ENCODE measurements at places on chromosomes 3 and 15.
A peak's percentile ranks its signal among the peaks of the same experiment; 100 is the strongest.

DNA sequence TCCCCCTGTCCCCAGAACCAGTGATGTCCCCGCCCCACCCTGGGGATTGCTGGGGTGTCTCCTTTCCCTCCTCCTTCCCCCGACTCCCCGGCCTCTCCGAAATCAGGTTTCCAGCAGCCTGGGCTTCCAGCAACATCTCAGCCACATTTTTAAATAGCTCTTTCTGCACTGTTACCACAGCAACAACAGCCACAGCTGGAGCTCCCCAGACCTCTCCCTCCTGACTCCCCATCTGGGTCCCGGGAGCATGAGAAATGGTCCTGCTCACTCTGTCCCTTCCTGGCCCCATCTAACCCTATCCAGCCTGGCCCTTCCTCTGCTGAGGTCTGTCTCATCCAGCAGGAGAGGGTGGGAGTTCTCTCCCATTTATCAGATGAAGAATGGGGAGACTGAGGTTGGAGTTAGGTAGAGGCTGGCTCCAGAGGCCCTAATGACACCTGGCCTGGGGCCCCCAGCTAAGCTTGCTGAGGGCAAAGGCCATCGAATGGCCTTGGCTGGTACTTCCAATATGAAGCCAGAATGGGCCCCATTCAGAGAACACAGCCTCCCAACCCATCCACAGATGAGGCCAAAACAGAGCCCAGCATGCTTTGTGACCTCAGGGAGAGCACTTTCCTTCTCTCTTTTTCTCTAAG, 1.5 kb downstream of the CAMK1 start:
- DNase-seq: no peak

DNA sequence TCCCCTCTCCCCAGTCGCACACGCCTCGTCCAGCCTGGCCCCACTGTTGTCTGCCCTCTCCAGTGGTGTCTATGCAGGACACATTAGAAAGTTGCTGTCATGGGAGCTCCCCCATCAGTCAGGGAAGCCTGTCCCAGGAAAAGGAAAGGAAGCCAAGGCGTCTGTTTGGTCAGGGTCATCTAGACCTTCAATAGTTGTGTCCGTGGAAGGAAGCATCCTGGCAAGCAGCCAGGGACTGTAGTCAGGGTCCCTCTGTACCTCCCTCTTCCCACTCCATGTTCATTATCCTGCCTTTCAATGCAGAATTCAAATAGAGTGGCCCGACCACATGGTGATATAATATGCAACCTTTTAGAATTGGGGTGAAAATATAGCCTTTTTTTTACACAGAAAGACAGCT, 60.7 kb upstream of the RAB6B start:
- no peak for DNase-seq

DNA sequence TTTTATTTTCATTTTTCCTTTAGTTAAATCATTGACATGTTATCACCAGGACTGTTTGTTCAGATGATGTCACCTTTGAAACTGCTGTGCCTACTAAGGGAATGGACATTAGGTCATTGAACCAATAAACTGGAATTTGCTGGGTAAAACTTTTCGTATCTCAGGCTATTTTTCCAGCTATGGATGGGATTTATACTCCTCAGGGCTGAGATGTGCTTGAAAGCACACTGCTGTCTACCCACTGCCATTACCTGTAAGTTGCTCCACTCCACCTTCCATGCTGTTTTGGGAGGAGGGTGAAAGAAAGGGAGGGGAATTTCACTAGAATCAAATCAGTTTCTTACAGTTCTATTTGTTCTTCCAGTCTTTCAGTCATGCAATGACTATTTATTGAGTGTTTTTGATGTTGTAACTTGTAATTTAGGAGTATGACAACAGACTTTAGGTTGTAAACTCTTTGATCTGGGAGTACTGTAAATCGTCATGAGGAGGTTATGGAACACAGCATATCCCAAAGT, 11.3 kb downstream of the EHD4 start:
- no peak for DNase-seq

GRCh38 chr3:40054568-40055222, 245.3 kb downstream of the MYRIP start:
- DNase-seq: no peak

GRCh38 chr3:32414522-32415202, 23.0 kb downstream of the CMTM7 start:
- peak; percentile 37 for DNase-seq

GRCh38 chr3:10669490-10670048, 146.5 kb upstream of the SLC6A11 start:
- no peak for DNase-seq

GRCh38 chr15:74807282-74807681, 5.4 kb upstream of the LMAN1L start:
- no peak for DNase-seq

Data from T follicular helper cell (primary cell).